ENCODE measurements at places on chromosomes 2 and 18.

GRCh38 chr2:114261366-114261765 is 181.1 kb upstream of the DPP10 start:
- no peak for DNase-seq

DNA sequence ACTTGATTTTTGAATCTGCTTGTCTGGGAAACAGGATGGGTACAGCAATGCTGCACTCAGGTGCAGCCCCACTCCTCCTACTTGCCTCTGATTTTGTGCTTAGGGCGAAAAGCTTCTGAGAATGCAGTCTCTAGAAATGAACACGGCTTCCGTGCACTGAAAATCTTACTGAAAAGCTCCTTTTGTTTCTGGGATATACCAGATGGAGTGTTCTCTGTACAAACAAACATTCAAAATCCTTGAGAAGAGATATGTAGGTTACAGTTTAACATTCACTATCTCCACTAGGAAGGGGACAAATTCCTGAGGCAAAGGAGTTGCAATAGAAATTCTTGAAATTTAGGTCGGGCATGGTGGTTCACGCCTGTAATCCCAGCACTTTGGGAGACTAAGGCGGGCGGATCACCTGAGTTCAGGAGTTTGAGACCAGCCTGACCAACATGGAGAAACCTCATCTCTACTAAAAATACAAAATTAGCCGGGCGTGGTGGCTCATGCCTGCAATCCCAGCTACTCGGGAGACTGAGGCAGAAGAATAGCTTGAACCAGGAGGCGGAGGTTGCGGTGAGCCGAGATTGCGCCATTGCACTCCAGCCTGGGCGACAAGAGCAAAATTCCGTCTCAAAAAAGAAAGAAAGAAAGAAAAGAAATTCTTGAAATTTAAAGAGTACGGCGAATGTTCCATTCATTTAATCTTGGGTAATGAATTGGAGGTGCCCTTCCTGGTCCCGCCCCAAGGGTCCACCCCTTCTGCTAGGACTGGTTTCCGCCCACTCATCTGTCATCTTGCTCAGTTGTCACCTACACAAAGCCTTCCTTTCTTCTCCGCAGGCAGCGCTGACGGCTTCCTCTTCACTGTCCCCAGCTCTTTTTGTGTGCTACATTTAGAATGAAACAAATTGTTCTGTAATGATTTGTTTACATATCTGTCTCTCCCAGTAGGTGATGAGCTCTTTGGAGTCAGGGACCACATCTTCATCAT is 92.4 kb downstream of the SOCS6 start:
- no peak for DNase-seq

GRCh38 chr2:99297994-99298393 is 3.0 kb downstream of the LYG1 start:
- no peak for DNase-seq

GRCh38 chr2:85560812-85561279 is 447 bp downstream of the GGCX start:
- DNase-seq, result no peak

GRCh38 chr18:9292047-9292446 is 42.5 kb upstream of the TWSG1 start:
- DNase-seq, result no peak

DNA sequence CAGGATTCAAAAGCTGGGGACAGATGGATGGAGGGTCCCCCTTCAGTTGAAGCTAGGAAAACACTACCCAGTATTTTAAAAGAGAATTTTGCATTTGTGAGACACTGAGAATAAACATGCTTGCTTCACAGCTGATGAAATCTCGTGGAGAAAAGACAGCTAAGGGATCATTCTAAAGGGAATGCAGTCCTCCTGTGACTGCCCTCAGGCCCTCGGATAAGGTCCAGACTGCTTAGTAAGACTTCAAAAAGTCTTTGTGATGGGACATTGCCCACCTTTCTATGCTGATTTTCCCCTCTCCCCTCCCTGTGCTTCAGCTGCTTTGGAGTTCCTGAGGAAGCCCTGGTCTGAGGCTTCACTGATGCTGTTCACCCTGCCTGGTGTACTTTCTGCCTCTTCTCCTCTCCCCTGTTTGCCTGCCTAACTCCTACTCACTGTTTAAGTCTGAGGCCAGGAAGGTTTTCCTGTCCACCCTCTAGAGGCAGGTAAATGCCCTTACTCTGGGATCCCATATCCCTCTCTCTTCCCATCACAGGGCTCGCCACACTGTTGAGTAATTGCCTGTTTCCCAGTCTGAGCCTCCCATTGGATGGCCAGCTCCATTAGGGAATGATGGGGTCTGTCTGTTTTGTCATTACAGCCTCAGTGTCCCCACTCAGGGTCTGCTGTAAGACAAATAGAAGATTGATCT is 26.6 kb downstream of the POLE4 start:
- no peak for DNase-seq

DNA sequence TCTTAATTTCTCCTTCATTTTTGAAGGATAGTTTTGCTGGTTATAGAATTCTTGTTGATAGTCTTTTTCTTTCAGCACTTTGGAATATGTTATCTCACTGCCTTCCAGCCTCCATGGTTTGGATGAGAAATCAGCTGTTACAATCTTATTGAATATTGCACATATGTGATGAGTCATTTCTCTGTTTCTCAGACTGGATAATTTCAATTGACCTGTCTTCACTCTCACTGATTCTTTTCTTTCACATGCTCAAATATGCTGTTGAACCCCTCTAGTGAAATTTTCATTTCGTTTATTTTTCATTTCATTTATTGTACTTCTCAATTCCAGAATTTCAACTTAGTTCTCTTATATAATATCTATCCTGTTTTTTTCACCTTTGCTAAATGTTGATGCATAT is 22.2 kb downstream of the PDK1 start:
- DNase-seq, result no peak

GRCh38 chr2:53021828-53022227 is 745.8 kb upstream of the CHAC2 start:
- no peak for DNase-seq

- DNase-seq, result no peak
These were observed 90.1 kb upstream of the L3MBTL4 start for GRCh38 chr18:6504605-6505497.

- DNase-seq, result no peak
These were observed 1.3 kb downstream of the TAF1B start for GRCh38 chr2:9844576-9844975.

GRCh38 chr2:76415821-76416220 is 705.1 kb upstream of the GCFC2 start:
- no peak for DNase-seq
